ENCODE measurements at places on chromosomes 7 and 10.

GRCh38 chr7:151368136-151368571 is 26.5 kb downstream of the NUB1 start:
- peak; percentile 81 for DNase-seq

DNA sequence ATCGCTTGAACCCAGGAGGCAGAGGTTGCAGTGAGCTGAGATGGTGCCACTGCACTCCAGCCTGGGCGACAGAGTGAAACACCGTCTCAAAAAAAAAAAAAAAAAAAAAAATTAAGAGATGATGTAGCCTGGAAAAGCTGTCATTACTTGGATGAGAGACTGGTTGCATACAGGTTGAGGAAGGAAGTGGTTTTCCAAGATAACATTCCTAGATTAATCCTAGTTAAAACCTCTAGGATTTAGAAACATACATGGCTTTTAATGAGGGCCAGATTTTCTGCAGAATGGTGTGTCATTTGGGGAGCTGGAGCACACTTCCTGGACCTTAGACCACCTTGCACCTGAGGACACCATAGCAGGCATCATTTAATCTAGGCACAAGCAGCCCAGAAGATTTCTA is 17.8 kb downstream of the VWA2 start:
- no peak for DNase-seq

DNA sequence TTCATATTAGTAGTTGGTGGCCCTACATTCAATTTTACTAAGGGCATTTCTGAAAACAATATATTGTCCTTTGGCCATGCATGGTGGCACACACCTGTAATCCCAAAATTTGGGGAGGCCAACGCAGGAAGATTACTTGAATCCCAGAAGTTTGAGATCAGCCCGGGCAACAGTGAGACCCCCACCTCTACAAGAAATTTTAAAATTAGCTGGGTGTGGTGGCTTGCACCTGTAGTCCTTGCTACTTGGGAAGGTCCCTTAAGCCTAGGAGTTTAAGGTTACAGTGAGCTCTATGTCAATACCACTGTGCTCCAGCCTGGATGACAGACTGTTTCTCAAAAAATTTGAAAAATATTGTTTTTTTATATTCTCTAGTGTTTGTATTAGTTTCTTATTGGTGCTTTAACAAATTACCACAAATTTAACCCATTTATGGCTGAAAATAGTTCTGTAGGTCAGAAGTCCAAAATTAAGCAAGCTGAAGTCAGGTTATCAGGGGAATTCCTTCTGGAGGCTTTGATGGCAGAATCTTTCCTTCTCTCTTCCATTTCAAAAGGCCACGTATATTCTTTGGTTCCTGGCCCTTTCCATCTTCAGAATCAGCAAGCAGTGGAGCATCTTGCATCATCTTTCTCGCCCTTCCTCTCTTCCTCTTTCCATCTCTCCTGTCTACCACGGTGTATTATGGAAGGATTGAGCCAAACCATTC is 12.4 kb downstream of the CBX3 start:
- DNase-seq, result no peak

- DNase-seq, result no peak
These were observed 11.7 kb downstream of the PRF1 start for GRCh38 chr10:70590655-70591416.

GRCh38 chr10:88541116-88541626 is 41.9 kb downstream of the RNLS start:
- DNase-seq, result no peak

DNA sequence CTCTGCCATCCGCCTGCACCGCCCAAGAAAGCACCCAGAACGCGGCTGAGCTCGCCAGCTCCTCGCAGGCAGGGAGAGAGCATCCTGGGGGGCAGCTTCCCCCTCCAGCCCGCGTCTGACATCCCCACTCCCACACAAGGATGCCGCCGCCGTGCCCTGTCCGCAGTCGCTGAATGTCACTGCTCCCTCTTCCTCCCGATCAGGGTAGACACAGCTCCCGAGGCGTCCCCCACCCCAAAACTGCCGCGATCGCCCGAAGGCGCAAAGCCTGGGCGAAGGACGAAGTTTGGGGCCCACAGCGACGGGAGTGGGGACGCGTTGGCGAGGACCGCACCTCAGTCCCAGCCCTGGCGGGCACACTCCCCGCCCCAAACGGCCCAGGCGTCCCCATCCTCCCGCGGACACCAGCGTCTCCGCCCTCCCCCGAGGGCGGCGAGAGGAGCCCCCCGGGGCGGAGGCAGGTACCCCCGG is 1.5 kb upstream of the KAT6B start:
- DNase-seq, result no peak

DNA sequence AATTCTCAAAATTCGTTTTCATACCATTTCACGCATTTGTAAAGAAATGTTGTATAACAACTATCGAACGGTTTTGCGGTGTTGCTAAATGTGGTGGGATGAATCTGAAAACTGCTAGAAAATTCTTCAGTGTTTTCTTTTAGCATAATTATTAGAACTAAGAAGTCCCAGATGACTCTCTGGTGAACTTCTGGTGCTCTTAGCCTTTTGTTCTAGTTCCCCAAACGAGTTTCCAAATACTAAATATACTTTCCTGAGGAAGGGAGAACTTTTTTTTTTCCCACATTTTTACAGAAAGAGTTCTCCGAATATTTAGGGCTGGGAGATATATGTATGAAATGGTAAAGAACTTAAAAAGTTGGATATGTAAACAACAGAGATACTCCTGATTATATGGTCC is 82.5 kb downstream of the ICA1 start:
- no peak for DNase-seq

- no peak for DNase-seq
These were observed 291.7 kb downstream of the ARL4A start for GRCh38 chr7:12979181-12979580.

DNA sequence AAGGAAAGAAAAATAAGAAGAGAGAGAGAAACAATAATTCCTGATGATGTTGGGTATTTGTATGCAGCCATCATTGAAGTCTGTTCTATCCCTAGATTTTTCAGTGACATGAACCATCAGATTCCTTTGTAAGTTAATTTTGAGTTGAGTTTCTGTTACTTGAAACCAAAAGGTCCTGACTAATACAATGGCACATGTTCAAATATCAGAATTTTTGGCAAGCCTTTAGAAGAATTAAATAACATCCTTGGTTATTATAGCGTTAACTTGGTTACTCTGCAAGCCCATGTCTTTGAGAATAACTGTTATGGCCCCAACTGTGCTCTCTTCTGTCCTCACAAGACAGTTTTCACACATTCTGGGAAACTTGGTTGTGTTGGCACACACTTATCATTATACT is 66.5 kb downstream of the SYPL1 start:
- DNase-seq, result no peak

GRCh38 chr10:4177791-4178190 is 392.8 kb upstream of the KLF6 start:
- DNase-seq, result no peak

DNA sequence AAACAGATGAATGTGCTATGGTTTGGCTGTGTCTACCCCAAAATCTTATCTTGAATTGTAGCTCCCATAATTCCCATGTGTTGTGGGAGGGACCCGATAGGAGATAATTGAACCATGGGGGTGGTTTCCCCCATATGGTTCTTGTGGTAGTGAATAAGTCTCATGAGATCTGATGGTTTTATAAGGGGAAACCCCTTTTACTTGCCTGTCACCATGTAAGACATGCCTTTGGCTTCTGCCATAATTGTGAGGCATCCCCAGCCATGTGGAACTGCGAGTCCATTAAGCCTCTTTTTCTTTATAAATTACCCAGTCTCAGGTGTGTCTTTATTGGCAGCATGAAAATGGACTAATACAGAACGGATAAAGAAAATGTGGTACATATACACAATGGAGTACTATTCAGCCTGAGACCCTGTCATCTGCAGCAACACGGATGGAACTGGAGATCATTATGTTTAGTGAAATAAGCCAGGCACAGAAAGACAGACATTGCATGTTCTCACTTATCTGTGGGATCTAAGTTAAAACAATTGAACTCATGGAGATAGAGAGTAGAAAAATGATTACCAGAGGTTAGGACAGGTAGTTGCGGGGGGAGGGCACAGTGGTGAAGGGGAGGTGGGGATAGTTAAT is 587.6 kb upstream of the NRP1 start:
- DNase-seq, result no peak

- DNase-seq, result no peak
These were observed 744.2 kb downstream of the GRID1 start for GRCh38 chr10:85622425-85622824.

DNA sequence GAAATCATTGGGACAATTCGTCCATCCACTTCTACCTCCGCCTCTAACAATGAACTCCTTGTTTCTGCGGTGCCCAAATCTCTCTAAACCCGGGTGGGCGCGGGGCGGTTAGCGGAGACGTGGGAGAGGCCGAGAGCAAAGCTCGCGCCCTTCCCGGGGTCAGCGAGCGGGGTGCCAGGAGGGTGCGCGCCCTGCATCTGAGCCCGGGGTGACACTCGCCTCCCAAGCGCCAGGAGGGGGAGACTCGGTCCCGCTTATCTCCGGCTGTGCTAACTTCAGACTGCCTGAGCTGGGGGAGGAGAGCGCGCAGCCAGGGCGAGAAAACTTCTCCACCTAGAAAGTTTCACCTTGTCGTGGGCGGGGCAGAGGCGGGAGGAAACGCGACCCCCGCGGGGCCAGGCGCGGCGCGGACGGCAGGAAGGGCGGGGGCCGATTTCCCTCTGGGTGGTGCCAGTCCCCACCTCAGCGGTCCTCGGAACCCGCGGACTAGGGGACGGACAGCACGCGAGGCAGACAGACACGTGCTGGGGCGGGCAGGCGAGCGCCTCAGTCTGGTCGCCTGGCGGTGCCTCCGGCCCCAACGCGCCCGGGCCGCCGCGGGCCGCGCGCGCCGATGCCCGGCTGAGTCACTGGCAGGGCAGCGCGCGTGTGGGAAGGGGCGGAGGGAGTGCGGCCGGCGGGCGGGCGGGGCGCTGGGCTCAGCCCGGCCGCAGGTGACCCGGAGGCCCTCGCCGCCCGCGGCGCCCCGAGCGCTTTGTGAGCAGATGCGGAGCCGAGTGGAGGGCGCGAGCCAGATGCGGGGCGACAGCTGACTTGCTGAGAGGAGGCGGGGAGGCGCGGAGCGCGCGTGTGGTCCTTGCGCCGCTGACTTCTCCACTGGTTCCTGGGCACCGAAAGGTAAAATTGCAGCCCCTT is at the start of gene MET:
Gene MET (plus strand): TSS at position 516 of the 915 bp plus-strand sequence. CDS start 26,889 bp downstream, outside the sequence.
- DNase-seq, result no peak

DNA sequence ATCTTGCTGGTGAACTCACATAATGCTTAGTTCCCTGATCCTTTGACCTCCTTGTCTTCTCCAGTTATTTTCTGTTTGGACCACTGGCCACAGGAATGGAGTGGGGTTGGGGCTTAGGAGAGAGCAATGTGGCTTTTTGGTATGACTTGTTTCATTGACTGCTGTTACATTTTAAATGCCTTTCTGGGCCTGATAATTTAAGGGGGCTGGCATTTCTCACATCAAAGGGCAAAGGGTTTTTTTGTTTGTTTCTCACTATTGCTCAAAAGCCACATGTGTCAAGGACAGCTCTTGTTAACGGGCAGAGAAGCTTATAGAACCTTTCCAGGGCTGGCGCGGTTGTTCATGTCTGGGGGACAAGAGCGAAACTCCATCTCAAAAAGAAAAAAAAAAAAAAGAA is 161.2 kb upstream of the TNRC18 start:
- DNase-seq, result no peak

- no peak for DNase-seq
These were observed 13.1 kb downstream of the TSPAN15 start for GRCh38 chr10:69464401-69464800.

GRCh38 chr7:142477079-142477651 is 219.3 kb upstream of the PRSS58 start:
- no peak for DNase-seq

DNA sequence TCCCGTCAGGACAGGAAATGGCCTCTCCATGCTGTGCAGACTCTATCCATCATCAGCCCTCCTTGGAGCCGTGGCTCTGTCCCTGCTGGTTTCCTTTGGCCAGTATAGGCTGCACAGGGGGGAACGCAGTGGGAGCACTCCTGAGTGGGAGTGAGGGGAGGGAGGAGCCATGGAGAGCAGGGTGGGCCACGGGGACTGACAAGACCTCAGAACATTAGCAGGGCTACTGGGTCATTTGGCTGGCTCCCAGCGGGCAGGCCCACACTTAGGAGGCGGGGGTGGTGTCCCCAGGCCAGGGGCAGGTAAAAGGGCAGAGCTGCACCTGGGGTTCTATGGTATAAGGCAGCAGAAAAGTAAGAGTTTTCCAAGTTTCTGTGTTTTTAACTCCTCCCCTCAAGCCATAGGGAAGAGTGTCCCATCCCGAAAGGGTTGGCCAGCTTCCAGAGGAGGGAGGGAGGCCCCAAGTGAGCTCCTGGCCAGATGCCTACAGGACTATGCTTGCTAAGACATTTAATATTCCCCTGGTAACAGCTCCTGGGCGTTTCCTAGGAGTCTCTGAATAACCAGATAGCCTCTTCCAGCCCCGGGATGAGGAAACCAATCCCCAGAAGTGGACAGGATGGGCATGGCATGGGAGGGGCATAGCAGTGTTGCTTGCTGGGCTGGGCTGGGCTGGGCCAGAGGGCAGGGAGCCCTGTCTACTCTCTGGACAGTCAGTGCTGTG is 5.5 kb upstream of the OPN4 start:
- no peak for DNase-seq

DNA sequence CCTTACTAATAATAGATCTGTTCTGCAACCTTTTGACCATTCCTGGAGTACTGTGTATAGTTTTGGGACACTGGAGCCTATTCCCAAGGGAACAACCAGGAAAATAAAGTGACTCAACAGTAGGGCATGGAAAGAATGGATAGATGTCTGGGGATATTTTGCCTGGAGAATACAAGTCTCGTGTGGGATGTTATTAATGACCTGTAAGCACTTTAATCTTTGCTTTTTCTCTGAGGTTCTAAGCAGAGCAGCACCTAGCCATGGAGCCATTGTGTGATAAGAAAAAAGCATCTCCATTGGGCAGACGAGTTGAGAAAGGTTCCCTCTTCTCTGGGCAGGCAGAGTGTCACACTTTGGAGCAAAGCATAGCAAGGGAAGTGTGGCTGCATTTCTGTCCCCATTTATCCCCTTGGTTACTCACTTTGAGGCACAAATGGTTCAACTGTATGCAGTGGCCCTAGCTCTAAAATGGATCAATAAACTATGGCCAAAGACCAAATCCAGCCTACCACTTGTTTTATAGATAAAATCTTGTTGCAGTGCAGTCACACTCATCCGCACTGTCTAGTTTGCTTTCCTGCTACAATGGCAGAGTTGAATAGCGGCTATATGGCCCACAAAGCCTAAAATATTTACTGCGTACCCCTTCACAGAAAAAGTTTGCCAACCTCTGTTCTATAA is 21.0 kb upstream of the CCDC71L start:
- DNase-seq, result no peak

- peak; percentile 73 for DNase-seq
These were observed at the start of gene KMT2C for GRCh38 chr7:152435384-152436110. KMT2C (minus strand) TSS chr7:152436003; CDS start chr7:152435786, 217 bp downstream.

GRCh38 chr7:148204639-148205304 is 385.8 kb upstream of the C7orf33 start:
- no peak for DNase-seq

GRCh38 chr7:91067242-91067641 is 197.0 kb upstream of the FZD1 start:
- DNase-seq, result no peak

GRCh38 chr10:113875212-113875611 is 20.8 kb downstream of the NHLRC2 start:
- DNase-seq, result no peak

GRCh38 chr10:88805361-88805760 is 2.8 kb downstream of the LIPM start:
- DNase-seq, result no peak

Measured in CD4-positive, alpha-beta T cell treated with Interleukin-17A for 4 hours (primary cell).